ENCODE measurements at places on chromosomes 4 and X.

- no peak for DNase-seq
These were observed at the start of gene TEX13C for GRCh38 chrX:125319646-125320521. Gene TEX13C, plus strand, starts transcription at chrX:125319871. Its CDS starts 249 bp downstream, at chrX:125320120.

GRCh38 chr4:150401083-150401687, 180.8 kb upstream of the MAB21L2 start:
- DNase-seq = no peak

GRCh38 chr4:41281038-41281634, 24.4 kb downstream of the UCHL1 start:
- peak; percentile 22 for DNase-seq

DNA sequence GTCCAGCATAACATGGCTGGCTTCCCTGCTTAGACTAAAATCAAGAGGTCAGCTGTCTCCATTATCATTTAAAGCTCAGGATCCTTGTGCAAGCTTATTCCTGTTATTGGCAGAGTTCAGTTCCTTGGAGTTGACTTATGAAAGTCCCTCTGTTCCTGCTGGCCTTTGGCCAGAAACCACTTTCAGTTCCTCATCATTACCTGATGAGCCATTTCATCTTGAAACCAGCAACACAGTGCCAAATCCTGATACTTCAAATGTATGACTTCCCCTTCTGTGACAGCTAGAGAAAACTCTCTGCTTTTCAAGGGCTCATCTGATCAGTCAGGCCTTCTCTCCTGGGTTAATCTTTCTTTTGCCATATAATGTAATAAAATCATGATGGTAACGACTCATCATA, 110.6 kb upstream of the FSTL5 start:
- DNase-seq = peak; percentile 4

- DNase-seq = no peak
These were observed 74.3 kb downstream of the CAMK2D start for GRCh38 chr4:113687067-113687718.

DNA sequence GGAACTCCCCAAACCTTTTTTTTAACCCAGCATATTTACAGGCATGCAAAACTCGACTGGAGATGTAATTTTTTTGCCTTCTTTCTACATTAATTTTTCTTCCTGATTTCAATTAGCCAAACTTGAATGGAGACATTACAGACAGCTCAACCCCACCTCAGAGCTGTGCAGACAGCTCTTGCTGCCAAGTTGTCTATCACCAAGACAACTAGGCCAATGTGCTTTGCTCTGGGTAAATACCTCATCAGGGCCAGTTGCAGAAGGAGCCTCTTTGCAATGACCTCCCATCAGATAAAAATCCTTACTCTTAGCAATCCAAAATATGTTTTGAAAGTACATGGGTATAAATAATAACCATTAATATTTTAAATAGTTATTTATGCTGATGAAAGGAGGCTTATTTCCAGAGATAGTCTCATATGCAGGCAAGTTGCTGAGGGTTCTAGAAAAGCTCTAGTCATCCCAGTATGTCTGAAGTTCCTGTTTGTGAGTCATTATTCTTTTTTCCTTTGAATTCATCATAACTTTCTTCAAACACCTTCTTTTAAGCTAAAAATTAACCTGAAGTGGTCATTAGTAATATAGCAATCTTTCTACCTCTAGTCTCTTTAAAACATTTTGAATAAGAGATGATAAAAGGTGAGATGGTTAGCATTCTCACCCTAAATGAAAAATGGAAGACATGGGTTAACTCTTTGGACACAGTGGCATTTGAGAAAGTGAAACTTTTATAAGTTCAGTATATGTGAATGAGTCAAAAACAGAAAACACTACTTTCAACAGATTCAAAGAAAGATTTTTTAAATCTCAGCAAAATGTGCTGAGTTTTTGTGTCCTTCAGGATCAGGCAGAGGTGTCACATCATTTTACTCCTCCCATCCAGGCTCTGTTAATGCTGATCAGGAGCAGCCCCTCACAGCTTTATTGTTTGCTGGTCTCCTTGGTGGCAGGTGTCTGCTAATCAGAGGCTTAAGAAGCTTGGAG, 475.5 kb upstream of the FGF16 start:
- DNase-seq = no peak

DNA sequence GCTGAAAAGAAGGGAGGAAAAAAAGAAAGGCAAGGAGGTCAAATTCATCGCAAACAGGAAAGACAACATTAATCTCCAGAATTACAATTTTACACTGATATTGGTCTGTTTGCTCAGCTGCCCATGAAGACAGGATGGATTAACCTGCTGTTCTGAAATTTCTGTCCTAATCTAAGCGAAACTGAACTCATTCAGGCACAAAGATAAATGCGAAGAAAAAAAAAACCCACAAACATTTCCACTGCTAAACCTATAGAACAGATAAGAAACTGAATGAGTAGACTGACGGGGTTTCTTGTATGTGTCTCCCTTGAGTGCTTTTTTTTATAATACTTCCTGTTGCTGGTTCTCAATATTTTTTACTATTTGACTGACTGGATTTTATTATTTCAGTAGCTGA, 251.8 kb upstream of the FTHL17 start:
- no peak for DNase-seq

DNA sequence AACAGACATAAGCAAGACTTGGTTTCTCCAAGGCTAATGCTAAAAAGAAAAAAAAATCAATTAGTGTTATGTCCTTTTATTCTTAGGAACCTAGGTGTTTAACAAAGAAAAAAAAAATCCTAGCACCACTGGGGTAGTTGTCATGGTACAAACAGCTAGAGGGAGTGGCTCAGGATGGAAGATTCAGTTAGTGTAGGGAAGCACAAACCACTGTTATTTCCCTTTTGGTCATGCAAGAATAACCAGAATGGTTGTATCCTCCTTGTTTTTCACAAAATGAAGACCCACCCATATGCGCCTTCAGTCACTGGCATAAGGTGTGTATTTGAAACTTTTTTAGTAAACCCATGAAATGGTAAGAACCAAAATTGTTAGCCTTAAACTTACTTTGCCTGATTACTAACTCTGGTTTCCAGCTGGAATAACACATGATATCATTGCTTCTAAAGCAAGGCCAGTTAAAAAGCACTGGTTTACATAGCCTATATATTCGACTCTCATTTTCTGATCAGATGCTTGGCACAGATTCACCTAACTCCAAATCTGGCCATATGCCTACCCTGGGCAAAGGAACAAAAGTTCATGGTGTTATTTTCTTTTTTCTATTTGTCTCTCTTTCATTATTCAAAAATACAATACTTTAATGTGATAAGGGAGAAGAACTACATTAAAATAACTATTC, 132.6 kb downstream of the SCFD2 start:
- no peak for DNase-seq

- peak; percentile 80 for DNase-seq
These were observed 31.7 kb downstream of the COQ2 start for GRCh38 chr4:83252782-83253405.

- no peak for DNase-seq
These were observed 119.0 kb upstream of the SLC6A14 start for GRCh38 chrX:116317409-116317808.

DNA sequence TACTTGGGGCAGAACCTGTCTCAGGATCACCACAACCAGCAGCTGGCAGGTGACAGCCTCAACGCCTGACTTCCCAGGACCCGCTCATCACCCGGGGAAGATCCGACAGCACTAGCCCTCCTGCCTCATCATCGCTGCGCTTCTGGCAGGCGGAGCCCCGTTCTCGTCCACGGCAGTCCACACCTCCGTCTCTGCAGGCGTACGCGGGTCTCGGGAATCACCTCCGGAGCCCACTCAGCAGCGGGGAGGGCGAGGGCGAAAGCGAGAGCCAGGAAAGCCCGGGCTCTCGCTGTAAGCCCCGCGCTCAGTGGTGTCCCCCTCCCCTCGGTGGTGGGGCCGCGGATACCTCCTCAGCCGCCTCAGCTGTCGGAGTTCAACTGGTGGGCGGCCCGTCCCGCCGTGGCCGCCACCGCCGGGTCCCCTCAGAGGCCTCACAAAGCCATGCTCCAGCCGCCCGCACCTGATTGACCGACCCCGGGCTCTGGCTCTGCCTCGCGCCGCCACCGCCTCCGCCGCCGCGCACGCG, 518 bp upstream of the CNKSR2 start:
- DNase-seq = peak; percentile 31

GRCh38 chr4:124104628-124105027, 607.9 kb downstream of the ANKRD50 start:
- no peak for DNase-seq

GRCh38 chrX:12570859-12571501, 220.2 kb upstream of the PRPS2 start:
- no peak for DNase-seq

GRCh38 chr4:176789955-176790354, 2.8 kb downstream of the VEGFC start:
- no peak for DNase-seq

DNA sequence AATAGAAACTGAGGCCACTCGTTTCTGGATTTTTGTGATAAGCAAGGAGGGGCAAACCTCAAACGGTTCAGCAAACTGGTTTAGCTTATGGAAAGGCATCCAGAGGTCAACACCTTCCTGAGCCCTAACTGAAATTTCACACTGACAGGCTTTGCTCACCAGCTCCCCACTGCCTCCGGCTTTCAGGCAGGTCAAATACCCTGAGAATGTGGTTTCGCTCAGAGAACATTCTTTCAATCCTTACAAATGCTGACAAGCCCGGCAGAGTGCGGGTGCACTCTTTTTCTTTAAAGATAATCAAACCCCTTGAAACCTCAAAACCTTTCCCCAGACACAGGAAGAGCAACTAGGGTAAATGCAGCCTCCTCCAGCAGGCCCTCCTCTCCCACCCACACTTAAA, 41.5 kb downstream of the CD40LG start:
- DNase-seq = no peak

GRCh38 chr4:118124997-118125396, 90.7 kb downstream of the NDST3 start:
- DNase-seq = no peak
